ENCODE measurements at places on chromosomes 7 and 10.
A peak's percentile ranks its signal among the peaks of the same experiment; 100 is the strongest.

- DNase-seq = no peak
Observed at GRCh38 chr10:45386657-45387056, 12.6 kb downstream of the ALOX5 start.

- no peak for DNase-seq
Observed at GRCh38 chr10:102710609-102711008, 3.6 kb downstream of the ARL3 start.

GRCh38 chr7:55657654-55658053 lies 85.4 kb upstream of the VOPP1 start:
- DNase-seq = no peak

DNA sequence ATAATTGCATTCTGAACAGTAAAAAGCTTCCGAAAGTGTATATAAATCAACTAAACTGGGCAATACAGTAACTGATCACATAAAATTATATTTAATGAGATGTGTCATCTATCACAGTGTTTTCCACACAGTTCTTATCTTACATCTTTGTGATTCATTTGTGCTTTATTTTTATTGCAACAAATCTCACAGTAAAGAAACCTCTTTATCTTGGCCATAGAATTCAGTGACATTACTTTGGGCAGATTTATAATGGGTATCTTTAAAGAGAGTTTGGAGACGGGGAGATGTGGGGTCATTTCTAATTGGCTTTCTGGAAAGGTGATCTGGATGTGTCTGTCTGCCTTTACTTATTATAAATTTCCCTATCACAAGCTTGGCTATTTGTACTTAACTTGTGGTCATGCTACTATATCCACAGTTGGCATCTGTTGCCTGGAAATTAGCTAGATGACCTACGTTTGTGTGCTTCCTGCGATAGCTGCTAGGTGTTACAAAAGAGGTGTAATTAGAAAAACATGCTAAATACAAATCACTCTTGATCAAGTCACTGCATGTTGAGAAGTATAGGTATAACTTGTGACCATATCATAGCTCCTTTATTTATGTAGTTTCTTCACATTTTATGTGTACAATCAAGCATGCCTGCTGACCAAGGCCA lies 123.8 kb downstream of the ARID5B start:
- no peak for DNase-seq

- no peak for DNase-seq
Observed at GRCh38 chr10:120286280-120286679, 170.7 kb upstream of the PLPP4 start.

DNA sequence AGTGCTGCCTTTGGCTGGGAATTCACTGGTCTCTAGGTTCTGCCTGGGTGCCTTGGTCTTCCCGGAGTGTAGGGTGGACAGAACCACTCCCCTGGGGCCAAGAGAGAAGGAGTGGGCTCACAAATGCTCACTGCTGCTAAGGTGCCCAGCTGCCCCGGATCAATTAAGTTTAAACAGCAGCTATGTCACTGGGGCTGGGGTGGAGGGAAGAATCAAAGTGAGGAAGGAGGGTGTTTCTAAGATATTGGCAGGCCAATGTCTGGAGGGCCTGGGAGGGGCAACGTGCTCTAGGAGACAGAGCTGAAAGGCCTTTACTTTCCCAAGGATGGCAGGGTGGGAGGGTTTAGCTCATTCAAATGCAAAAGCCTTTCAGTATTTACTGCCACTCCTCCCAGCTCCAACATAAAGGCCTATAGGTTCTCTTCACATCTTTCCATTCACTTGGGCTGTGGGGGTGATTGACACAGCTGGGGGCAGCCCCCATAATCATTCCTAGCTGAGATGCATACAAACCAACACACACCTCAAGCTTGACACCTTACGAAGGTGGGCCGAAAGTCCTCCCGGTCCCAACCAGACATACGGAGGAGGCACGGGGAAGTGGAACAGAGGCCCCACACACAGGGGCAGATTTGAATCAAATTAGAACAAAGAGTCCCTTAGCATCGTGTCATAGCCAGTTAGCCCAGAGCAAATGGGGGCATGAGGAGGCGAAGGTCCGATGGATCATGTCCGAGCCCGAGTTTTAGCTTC lies 108.0 kb upstream of the EFCAB10 start:
- DNase-seq = no peak

- peak; percentile 47 for DNase-seq
Observed at GRCh38 chr7:151756076-151756731, 120.7 kb downstream of the PRKAG2 start.

GRCh38 chr7:22948770-22949169 lies 65.2 kb downstream of the HYCC1 start:
- DNase-seq = no peak

- no peak for DNase-seq
Observed at GRCh38 chr10:27328946-27329345, 88.3 kb upstream of the ACBD5 start.

GRCh38 chr7:137957887-137958286 lies 44.0 kb downstream of the CREB3L2 start:
- no peak for DNase-seq

GRCh38 chr7:47570649-47571050 lies 11.3 kb downstream of the TNS3 start:
- DNase-seq = no peak

- no peak for DNase-seq
Observed at GRCh38 chr10:21954690-21955089, 48.8 kb downstream of the DNAJC1 start.

DNA sequence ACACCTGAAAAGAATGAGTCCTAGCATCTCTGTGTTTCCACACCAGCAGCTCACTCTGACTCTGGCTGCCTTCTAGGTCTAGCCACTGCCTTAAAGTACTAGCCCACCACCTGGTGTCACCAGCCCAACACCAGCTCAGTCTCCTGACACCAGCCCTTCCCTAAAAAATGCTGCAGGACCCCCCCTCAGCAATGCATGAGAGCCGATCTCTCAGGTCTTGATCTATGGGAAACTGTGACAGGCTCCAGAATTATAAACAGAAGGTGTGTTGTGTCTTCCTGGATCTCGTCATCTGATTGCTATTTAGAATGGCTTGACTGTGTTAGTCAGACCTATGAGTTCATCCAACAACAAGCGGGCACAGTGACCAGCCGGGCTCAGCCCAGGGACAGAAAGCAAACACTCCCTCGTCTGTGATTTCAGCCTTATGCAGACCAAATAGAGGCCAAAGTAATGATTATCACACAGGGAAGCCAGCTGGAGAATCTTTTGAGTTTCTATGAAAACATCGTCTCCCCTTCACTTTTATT lies 66.6 kb downstream of the CUBN start:
- DNase-seq = no peak

DNA sequence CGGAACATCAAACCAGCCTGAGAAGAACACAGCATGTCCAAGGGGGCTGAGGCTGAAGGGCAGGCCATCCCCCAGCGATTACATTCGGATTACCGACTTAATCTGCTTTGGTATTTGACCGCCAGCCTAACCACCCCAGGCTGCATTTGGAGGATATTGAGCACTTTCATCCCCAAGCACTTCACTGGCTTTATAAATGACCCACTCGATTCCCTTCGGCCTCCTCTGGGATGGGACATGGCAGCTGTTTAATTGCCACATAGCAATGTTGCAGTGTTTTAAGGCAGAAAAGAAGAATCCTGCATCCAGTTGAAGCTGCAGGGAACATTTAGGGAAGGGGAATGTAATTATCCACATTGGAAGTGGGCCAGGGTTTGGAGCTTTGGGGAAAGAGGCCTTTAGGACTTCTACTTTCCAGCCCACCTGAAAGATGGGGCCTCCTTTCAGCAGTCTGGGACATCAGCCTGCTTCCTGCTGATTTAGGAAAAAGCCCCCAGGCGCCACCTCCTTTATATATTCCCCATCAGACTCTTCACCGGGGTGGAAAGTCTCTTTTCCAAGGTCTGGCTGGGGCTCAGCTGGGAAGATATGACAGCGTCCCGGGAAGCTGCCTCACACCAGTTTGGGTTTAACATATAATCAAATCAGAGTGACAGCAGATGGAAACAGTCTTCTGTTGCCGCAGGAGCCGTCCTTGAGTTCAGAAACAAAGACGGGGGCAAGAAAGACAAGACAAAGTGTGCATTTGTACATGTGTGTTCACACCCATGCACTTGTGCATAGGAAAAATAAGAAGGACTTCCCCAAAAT lies 9.2 kb downstream of the DPCD start:
- no peak for DNase-seq

DNA sequence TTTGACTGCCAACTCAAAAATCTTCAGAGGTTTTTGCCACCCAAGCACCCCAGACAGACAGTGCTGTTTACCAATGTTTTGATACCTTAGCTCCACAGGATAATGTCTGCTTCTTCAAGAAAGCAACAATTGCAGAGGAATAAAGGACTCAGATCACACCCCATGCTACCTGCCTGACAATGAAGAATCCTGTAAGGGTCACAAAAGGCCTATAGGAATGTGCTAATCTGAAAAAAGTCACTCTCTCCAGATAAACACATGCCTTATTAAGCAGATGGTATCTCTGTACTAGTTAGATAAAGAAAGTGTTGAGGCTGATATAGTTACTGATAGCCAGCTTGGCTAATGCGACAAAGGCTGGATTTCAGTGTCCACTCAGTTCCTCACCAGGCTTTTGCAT lies 1076.7 kb upstream of the SORCS1 start:
- DNase-seq = no peak

- DNase-seq = no peak
Observed at GRCh38 chr7:29071203-29071874, 75.0 kb downstream of the CPVL start.

DNA sequence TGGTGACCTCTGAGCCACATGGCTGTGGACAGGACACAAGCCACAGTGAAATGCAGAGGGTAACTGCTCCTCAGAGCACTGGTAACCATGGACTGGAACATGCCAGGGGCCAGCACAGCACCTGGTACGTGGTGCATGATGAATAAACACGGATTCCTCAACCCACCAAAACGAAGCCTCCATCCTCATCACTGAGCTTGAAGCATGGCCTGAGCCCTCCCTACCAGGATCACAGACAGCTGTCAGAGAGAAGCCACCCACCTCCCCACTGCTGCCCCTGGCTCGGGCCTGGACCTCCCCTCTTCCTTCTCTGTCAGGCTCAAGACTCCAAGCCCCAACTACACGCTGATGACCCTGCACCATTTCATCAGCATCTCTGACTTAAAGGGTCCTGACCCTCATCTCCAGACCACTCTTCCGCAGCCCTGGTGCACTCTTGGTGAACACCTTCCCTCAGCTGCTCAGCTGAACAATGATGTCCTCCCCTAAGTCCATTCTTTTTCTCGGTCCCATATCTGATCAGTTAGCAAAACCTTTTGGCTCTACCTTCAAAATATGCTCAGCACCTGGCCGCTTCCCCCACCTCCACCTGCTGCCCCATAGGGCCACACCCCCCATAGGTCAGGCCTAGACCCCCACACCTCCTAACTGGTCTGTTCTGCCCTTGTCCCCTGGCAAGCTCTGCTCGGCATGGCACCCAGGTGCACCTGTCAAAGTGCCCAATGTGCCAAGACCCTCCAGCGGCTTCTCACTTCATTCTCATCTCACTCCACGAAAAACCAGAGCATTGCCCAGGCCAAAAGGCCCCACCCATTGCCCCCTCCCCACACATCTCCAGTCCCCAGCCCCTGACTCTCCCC lies 141.1 kb downstream of the MAPK8 start:
- DNase-seq = no peak

DNA sequence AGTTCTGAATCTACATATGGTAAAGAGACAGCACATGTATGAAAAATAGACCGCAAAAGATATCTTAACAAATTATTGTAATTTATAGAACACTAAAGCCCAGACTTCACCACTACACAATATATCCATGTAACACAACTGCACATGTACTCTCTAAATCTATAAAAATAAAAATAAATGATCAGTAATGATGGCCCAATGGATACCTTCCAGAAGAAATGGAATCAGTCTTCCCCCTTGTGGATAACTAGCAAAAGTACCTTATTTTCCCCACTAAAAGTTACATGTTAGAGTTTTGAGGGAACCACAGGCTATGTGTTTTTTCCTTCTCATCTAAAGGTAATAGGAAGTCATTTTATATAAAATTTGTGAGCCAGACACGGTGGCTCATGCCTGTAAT lies 25.7 kb downstream of the C7orf25 start:
- no peak for DNase-seq

DNA sequence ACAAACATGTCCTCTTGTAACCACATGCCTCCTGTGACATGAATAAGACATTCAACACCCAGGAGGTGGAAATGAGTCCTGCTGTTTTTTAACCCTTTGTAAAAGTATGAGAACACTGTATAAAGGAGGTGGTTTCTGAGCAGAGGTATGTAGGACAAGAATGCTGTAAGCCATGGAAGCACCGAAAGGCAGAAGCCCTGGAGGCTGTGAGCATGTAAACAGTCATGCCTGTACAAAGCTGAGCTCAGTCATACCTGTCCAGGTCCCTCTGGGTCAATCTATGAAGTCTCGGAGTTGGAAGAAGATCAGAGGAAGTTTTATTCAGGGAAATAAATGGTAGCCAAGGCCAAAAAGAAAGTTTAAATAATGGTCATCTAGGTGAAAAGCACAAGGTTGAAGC lies 34.7 kb upstream of the XPNPEP1 start:
- DNase-seq = no peak

- no peak for DNase-seq
Observed at GRCh38 chr7:115494529-115495147, 535.9 kb downstream of the TFEC start.

DNA sequence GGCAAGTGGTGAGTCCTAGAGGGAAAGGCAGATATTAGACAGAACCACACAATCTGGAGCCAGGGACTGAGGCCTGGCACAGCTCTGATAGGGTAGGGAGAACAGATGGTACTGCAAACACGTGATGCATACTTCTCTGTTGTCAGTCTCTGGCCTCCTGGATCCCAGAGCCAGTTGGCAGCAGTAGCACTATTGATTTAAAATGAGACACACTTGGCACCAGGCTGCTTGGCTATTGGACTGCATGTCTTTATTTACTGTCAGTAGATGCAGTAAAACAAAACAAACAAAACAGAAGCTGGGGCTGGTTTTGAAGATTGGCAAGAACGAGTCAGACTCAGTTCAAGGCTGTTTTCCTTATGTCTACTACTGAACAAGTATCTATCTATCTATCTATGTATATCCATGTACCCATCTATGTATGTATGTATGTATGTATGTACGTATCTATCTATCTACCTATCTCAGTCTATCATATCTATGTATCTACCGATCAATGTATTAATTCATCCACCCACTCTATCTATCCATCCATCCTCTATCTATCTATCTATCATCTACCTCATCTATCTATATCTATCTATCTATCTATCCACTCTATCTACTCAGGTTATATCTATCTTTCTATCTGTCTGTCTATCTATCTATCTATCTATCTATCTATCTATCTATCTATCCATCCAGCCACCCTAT lies 23.4 kb upstream of the MGAM2 start:
- no peak for DNase-seq

All from stimulated activated CD8-positive, alpha-beta memory T cell treated with anti-CD3 and anti-CD28 coated beads, Interleukin-7, amount 100 ng/mL, for 4 hours (primary cell).